CD4-positive, alpha-beta T cell treated with Interleukin-4 for 4 hours (primary cell): ENCODE measurements at places on chromosomes 1 and 21.

GRCh38 chr1:98133131-98133530 lies 212.3 kb upstream of the DPYD start:
- DNase-seq: no peak

DNA sequence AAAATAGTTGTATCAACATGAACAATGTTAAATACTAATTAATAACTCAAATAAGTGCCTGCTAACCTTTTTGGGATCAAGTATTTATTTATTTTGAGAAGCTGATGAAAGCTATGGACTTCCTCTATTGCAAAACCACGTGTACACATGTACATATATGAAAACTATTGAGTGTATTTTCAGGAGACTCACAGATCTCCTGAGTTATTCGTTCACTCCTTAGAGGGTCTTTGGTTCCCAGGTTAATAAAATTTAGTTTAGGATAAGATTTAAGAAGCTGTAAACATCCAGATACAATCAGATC lies 130.5 kb downstream of the DISC1 start:
- DNase-seq: no peak

GRCh38 chr1:231242516-231243198 lies 1.6 kb downstream of the GNPAT start:
- no peak for DNase-seq

- peak; percentile 64 for DNase-seq
Measured at GRCh38 chr1:223515421-223515820, 122.2 kb downstream of the CCDC185 start.

DNA sequence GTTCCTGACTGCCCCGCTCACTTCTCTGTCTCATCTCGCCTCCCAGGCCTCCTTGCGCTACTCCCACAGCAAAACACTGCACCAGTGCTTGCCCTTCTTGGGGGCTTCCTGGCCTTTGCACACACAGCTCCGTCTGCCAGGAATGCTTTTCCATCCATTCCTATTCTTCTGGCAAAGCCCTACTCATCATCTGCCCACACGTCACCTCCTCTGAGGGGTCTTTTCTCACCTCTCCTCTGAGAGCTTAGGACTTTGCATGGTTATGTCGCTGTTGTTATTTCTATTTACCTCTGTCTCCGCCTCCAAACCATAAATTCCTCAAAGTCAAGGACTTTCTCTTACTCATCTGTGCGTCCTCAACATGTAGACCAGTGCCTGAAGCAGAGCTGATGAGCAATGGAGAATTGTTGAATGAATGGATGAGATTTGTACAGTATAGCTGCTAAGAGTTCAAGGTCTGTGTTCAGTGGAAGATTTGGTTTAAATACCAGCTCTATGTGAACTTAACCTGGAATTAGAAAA lies 26.4 kb upstream of the BTG2 start:
- DNase-seq: no peak

- DNase-seq: no peak
Measured at GRCh38 chr21:28229814-28230213, 762.9 kb downstream of the LTN1 start.

DNA sequence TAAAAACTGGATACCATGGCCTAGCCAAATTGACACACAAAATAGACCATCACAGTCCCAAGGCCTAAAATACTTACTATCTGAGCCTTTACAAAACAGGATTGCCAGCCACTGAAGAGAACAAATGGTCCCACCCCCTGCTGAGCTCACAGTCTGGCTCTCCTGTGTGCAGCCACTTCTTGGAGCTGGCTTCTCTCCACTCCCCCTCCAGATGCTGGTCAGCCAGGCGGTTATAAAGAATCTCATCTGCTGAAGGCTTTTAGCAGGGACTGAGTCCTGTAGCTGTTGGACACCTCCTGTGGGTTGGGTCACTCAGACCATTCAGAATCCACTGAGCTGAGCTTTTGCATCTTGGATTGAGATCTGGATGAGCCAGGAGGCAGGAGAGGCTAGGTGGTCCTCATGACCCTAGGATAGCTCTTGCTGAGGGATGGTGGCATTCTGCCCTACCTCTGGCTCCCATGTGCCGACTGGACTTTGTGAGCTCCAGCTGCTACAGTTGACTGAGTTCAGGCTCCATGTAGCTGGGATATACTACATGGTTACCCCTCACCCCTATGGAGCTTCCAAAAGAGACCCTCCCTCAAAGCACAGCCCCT lies 16.1 kb downstream of the OXCT2 start:
- no peak for DNase-seq

DNA sequence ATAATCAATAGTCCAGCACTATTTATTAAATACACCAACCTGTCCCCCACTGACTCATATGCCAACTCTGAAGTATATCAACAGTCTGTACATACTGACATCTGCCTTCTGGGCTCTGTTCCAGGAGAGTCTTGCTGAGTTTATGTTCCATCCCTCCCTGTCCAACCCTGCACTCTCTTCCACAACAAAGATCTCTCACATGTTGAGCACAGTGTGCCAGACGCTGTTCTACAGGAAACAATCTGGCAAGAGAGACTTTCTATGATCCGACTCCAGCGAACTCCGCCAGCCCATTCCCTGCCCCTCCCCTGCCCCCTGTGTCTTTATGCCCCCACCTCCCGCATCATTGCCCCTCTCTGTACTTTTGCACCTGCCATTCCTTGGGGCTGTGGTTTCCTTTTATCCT lies 3.4 kb downstream of the LACTBL1 start:
- DNase-seq: no peak

- DNase-seq: no peak
Measured at GRCh38 chr1:208944981-208945451, 638.5 kb upstream of the CAMK1G start.

DNA sequence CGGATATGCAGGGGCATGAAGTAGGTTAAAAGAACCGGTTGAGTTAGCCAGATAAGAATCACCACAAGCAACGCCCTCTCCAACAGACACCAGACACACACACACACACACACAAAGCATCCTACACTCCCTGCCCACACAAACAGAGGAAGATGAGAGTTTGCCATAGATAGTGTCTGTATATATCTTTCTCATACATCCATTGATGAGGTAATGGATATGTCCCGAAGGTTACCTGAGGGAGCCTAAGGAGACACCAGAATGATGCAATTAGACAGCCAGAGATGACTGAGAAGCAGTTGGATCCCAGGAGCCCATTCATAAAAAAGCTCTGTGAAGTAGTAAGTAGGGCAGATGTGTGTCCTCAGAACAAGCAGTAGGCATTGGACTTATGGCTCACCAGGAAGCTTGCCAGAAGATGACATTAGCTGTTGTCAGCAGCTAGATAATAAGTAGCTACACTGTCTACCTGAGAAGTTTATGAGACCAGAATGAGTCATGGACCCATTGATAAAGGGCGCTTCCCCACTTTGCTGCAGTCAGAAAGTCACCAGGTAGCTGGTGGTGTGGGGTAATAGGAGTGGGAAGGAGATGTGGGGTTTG lies 247.0 kb downstream of the KCNT2 start:
- no peak for DNase-seq

- DNase-seq: no peak
Measured at GRCh38 chr1:93575621-93576284, 105.9 kb downstream of the BCAR3 start.

GRCh38 chr1:156897078-156897825 lies 3.7 kb downstream of the PEAR1 start:
- DNase-seq: no peak

DNA sequence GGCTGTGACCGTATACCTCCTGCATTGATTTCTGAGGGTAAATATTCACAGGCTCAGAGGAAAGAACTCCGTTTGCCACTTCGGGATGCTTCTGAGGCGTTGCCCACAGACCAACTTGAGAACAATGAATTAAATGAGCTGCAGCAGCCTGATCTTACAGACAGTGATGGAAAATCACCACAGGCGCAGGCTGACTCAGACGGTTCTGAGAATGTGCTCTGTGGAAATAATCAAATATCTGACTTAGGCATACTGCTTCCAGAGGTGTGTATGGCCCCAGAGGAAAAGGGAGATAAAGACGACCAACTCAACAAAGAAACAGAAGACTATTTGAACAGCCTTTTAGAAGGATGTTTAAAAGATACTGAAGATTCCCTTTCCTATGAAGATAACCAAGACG lies 76.7 kb upstream of the SCCPDH start:
- DNase-seq: no peak

DNA sequence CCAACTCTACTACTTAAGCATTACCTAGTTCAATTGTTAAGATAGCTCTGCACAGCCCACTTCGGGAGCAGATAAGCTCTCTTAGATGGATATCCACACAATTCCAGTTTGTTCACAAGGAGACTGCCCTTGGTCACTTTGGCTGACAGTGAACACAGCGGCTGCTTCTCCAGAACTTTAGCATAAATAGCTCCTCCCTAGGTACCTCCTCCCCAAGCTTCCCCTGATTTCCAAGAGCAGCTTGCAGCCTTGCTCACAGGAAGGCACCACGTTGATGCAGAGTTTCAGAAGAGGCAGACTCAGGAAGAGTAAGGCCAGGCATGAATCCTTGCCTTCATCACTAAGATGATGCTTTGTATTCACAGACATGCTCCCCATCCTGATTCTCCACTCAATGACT lies 24.7 kb downstream of the TFF3 start:
- no peak for DNase-seq

- no peak for DNase-seq
Measured at GRCh38 chr1:77218477-77219165, 609 bp downstream of the PIGK start.

- DNase-seq: no peak
Measured at GRCh38 chr1:35443768-35444518, 113.3 kb downstream of the KIAA0319L start.

- DNase-seq: no peak
Measured at GRCh38 chr1:192225703-192226102, 67.4 kb downstream of the RGS18 start.

DNA sequence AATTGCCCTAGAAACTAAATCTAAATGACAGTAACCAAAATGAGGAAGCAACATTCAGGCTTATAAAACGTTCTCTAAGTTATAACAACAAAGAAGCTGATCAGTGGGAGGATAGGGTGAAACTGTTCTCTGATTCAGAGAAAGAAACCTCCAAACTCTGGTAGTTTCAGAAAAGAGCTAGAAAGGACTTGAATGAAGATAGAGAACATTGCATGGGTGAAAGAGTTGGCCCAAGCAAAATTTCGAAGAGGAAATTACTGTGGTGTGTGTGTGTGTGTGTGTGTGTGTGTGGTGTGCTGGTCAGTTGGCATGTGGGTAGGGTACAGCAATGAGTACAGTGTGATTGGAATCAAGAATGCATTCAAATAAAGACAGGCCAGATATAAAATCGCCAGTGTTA lies 16.5 kb upstream of the SPAG17 start:
- DNase-seq: no peak

DNA sequence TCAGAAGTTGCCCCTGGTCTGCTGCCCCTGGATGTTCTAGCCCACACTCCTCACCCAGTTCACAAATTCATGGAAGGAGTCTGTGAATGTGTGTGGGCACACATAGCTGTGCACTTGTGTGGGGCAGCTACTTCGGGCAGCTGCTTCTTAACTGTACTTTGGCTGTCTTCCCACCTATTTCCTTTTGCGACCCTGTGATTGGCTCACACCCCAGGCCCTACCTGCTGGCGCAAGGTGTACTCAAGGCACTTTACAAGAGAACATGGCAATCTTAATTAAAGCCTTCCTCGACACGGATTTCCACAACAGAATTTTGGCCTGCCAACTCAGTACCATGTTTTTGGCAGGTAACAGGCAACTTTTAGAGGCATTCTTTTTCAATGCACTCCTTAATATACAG lies 86.5 kb upstream of the CTTNBP2NL start:
- DNase-seq: no peak

DNA sequence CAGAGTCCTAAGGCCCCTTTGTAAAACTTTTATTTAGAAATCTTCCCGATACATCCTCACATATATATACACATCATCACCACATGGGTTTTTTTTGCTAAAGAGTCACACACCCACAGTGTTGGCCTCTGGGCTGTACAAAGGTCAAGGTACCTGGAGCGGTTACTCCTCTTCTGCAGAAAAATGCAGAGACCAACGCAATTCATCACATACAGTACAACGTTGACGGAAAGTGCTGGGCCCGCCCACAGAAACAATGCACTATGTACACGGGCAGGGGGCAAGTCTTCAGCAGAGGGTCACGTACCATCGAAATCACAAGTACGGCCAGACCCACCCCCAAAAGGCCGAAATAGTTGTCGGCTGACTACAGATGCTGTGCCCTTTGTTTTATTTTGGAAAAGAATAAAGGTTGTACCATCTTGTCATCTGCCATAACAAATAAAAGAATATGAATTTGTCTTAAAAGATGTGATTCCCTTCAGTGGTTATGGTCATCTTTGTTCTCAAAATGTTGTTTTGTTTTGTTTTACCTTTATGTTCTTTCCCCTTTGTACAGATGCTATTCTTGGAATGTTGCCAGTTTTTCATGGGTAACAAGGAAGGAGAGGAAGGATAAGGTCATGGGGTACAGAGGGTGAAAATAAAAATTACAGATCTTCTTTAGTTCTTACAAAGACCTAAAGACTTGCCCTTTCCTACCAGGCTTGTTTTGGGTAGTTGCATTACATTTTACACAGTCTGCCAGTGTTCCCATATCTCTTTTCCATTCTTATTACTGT lies 15.6 kb downstream of the TAL1 start:
- DNase-seq: no peak

GRCh38 chr1:169874229-169874628 lies 19.5 kb downstream of the SCYL3 start:
- DNase-seq: no peak

GRCh38 chr21:32278103-32278502 lies 746 bp downstream of the MIS18A start:
- no peak for DNase-seq

- no peak for DNase-seq
Measured at GRCh38 chr1:76351655-76352054, 277.1 kb downstream of the ST6GALNAC3 start.

GRCh38 chr1:232305050-232305449 lies 324.9 kb downstream of the SIPA1L2 start:
- DNase-seq: no peak

- no peak for DNase-seq
Measured at GRCh38 chr1:204797401-204797800, 73.3 kb upstream of the NFASC start.

DNA sequence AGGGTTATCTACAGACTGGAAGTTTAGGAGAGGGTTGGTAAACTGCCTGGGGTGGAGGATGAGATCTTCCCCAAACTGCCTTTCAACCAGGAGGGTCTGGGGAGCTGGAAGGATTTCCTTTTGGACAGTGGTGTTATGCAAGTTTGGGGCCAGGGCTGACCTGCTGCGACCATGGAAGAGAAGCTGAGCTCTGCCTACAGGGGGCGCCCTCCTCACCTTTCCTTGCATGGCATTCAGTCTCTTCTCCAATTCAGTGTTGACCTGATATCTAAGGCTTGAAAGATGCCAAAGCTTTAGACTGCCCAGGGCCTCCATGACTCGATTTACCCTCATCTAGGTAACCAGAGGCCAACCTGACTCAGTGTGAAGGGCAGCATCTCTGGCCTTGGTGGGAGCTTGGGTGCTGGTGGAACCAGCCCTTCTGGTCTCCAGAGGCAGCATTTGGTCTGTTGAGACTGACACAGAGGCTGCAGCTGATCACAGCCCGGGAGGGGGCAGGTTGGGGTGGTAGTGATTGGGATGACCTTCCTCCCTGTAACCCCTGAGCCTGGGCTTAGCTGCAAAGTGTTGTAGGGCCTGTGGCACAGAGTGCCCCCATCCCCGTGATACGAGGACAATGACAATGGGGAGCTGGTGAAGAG lies 170.0 kb downstream of the GRIK3 start:
- no peak for DNase-seq
